ENCODE measurements at places on chromosomes 6 and 20. TPM values are rescaled to one million over a fixed set of nuclear protein-coding genes. Genes with fewer than 3 reads are reported as not detected.

GRCh38 chr6:148701375-148701774 is 45.5 kb upstream of the UST start:
- H3K36me3 ChIP-seq, result no peaks in the 10 kb centered on the region
- no peaks in the 10 kb centered on the region for H3K27me3 ChIP-seq
- no peaks in the 10 kb centered on the region for H3K4me1 ChIP-seq

GRCh38 chr20:63448031-63448430 is 24.4 kb downstream of the KCNQ2 start:
- H3K36me3 ChIP-seq, result no peaks in the 10 kb centered on the region
- H3K27ac ChIP-seq, result no peak overlapping the region
- no peak for DNase-seq
- no peaks in the 10 kb centered on the region for H3K27me3 ChIP-seq
- no peaks in the 10 kb centered on the region for H3K4me1 ChIP-seq

GRCh38 chr20:23881371-23881770 is 1.8 kb upstream of the CST5 start:
- H3K4me1 ChIP-seq, result no peaks in the 10 kb centered on the region
- H3K4me3 ChIP-seq, result no peak overlapping the region
- H3K27me3 ChIP-seq, result no peaks in the 10 kb centered on the region
- no peaks in the 10 kb centered on the region for H3K36me3 ChIP-seq
- no peak overlapping the region for H3K27ac ChIP-seq

- no peak overlapping the region for H3K4me3 ChIP-seq
- H3K4me1 ChIP-seq, result peaks cover 26% of the 10 kb centered on the region
- DNase-seq, result no peak
- peak overlapping the region; percentile 85 for H3K27ac ChIP-seq
- no peaks in the 10 kb centered on the region for H3K36me3 ChIP-seq
Measured at GRCh38 chr6:108591040-108591816, 30.5 kb downstream of the FOXO3 start.

GRCh38 chr6:35206346-35206745 is 7.4 kb upstream of the SCUBE3 start:
- no peaks in the 10 kb centered on the region for H3K27me3 ChIP-seq
- no peak for DNase-seq
- H3K4me1 ChIP-seq, result no peaks in the 10 kb centered on the region
- no peak overlapping the region for H3K4me3 ChIP-seq
- no peak overlapping the region for H3K27ac ChIP-seq

DNA sequence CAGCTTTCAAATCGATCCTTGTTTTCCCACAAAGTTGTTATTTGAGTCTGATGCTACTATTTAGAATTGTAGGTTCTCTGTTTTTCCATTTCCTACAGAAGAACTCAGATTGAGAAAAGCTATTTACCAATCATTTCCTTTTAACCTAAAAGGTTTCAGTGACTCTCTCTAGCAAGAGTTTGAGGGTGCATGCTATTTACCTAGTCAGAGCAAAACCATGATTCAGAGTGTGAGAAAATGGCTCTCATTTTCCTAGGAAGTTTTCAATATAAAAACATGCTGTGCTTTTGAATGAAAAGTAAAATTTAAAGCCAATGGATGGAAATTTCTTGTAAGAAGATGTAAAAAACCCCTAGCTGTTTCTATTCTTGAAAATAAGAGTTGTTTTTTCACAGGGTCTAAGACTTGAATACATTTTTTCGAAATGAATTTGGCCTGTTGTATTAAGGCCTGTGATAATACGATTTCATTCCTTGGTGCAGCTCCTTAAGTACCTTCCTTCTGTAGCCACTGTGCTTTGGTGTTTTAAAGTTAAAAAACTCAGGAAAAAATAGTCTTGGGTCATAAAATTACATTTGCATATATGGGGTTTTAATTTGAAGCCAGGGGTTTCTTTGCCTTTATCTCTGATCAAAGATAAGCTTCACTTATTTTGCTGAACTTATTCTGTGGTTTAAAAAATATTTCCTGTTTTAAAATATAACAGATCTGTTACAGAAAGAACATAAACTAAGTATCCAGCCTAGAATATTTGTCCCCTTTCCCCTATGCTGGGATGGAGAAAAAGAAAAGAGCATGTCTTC is 18.0 kb upstream of the RSPH3 start:
- H3K4me3 ChIP-seq, result no peak overlapping the region
- no peaks in the 10 kb centered on the region for H3K4me1 ChIP-seq
- H3K27ac ChIP-seq, result no peak overlapping the region

DNA sequence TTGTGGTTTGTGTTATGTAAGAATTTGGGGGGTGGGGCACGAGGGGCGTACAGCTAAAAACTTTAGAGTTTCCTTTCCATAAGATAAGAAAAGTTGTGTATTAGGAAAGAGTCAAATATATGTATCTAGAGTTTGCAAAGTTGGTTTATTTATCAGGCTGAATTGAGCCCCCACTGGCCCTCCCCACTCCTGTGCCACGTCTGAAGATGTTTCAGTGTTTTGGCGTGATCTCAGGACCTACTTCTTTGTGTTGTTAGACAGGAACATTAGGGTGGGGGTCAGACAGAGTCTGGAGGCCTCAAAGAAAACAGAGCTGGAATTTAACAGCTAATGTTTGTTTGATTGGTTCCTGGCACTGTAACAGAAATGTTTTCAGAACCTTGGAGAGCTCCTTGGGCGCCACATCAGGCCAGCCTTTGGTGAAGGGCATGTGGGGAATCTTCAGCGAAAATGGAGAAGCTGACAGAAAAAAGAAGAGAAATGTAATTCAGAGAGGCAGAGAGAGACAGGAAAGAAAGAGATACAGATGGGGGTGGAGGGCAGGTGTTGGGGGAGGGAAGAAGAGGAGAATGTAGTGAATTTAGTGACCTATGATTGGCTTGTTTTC is 674 bp downstream of the NRSN1 start:
- H3K27me3 ChIP-seq, result no peaks in the 10 kb centered on the region
- H3K4me1 ChIP-seq, result no peaks in the 10 kb centered on the region
- peak; percentile 33 for DNase-seq
- H3K4me3 ChIP-seq, result no peak overlapping the region
- no peaks in the 10 kb centered on the region for H3K36me3 ChIP-seq
- no peak overlapping the region for H3K27ac ChIP-seq

DNA sequence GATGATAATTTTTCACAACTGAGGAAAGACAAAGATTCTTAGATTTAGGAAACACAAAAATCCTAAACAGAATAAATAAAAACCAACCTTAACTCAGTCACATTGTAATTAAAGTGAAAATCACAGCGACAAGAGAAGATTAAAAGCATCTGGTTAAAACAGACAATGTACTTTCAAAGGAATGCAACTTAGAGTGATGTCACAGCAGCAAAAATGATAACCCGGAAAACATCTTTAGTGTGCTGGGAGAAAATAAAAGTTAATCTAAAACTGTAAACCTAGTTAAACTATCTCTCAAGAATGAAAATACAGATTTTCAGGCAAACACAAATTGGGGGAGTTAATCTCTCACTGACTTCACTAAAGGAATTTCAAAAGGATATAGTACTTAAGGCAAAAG is 76.8 kb upstream of the OGFRL1 start:
- H3K27ac ChIP-seq, result no peak overlapping the region
- H3K27me3 ChIP-seq, result no peaks in the 10 kb centered on the region
- H3K4me3 ChIP-seq, result no peak overlapping the region

PLEKHG1 gene
- polyA plus RNA-seq, result 2.1 TPM

LY6G5B gene
- polyA plus RNA-seq, result 4.2 TPM

WFDC12 gene
- not detected for polyA plus RNA-seq

GRCh38 chr20:60372822-60373221 is 414.6 kb downstream of the CDH26 start:
- no peak for DNase-seq
- no peaks in the 10 kb centered on the region for H3K4me1 ChIP-seq
- H3K27me3 ChIP-seq, result no peaks in the 10 kb centered on the region
- H3K36me3 ChIP-seq, result no peaks in the 10 kb centered on the region
- H3K4me3 ChIP-seq, result no peak overlapping the region

- H3K36me3 ChIP-seq, result peaks cover 88% of the 10 kb centered on the region
- peaks cover 9% of the 10 kb centered on the region for H3K4me1 ChIP-seq
- no peak overlapping the region for H3K4me3 ChIP-seq
- no peak overlapping the region for H3K27ac ChIP-seq
- H3K27me3 ChIP-seq, result no peaks in the 10 kb centered on the region
Measured at GRCh38 chr6:31966506-31966905, 5.4 kb downstream of the DXO start.

DNA sequence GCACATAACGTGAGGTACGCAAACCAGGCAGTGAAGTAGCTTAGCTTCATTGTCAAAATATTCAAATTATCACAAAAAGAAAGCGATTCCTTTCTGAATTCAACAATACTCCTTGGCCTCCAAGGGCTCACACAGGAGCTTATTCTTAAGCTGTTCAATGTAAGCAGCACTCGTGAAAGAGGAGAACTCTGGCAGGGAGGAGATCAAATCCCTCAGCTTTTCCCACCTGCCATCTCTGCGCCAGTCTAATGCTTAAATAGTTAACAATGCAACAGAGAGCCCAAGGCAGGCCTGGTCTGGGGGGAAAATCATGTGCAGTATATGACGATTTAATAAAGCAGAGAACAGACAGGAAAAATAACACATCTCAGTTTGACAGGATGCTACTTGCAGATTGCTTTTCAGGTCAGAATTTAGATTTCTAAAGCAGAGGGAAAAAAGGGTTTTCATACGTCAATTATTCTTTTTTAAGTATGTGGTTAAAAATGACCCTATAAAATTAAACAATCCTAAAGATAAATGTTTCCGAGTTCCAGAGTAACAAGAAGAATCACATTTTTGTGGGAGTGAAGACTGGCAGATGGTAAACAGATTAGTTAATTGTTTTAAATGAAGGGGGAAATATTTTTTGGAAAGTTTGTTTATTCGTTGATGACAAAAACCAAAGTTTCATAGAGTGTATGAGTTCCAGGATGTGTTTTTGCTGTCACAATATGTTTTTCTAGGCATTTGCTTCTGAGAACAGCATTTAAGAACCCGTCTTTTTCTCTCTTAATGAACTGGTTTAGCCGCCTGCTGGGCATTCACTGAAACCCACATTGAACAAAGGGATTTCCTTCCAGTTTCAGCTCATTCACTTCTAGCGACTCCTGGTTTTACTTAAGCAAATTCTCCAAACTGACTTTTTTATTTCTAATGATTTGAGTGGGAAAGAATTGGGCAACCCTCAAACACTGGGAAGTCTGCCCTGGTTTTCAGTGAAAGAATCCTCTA is 45.9 kb downstream of the PLAGL1 start:
- H3K27me3 ChIP-seq, result no peaks in the 10 kb centered on the region
- no peaks in the 10 kb centered on the region for H3K36me3 ChIP-seq
- no peak overlapping the region for H3K27ac ChIP-seq

GRCh38 chr6:158399040-158399700 is 86.9 kb downstream of the TULP4 start:
- no peak for DNase-seq
- H3K4me1 ChIP-seq, result no peaks in the 10 kb centered on the region

DNA sequence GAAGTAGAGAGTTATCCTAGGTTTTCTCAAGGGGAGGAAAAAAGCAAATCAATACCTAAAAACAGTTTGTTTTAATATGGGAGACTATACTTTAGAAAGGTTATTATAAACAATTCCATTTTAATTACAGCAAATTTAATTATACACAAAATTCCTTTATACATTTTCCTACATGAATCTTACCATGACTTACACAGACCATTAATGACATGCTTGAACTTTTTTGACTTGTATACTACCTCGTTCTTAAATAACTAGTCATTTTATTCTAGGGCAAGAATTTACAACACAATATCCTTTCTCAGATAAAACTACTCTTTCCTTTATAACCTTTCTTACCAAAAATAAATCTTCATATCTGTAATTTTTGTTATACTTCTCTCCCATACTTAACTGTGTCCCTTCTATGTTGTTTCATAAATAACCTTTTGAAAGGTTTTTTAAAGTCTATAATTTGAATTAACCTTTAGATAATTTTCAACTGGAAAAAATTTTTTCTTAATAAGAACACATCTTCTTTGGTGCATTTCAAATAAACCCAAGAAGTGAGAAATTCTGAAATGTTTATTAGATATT is 729.4 kb downstream of the TENT5A start:
- no peaks in the 10 kb centered on the region for H3K36me3 ChIP-seq
- H3K27ac ChIP-seq, result no peak overlapping the region
- peak overlapping the region; percentile 2 for H3K4me3 ChIP-seq
- H3K27me3 ChIP-seq, result no peaks in the 10 kb centered on the region

DNA sequence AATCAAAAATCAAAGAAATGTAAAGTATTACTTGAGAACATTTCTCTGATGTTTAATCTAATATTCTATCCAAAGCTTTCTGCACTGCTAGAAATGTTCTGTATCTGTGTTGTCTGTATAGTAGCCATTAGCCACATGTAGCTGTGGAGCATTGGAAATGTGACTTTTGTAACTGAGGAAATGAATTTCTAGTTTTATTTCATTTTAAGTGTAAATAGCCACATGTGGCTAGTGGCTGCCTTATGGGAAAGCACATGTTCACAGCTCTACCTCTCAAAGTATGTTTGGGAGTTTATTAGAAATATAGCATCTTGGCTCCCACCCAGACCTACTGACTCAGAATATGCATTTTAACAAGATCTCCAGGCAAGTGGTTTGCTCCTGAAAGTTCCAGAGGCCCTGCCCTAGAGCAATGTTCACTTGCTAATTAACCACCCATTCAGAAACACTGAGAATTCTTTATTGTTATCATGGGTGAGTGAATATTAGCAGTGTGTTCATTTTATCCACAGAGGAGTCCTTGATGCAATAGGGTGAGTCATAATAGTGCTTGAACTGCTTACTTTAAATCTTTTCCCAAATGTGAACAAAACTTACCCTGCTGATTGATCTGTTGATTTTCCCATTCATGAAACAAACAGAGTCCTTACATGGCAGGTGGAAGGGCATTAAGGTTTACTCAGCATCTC is 282.7 kb downstream of the PLCB1 start:
- H3K27me3 ChIP-seq, result no peaks in the 10 kb centered on the region
- H3K4me1 ChIP-seq, result peaks cover 6% of the 10 kb centered on the region
- no peak overlapping the region for H3K4me3 ChIP-seq
- DNase-seq, result no peak
- H3K36me3 ChIP-seq, result no peaks in the 10 kb centered on the region
- H3K27ac ChIP-seq, result no peak overlapping the region

- no peaks in the 10 kb centered on the region for H3K27me3 ChIP-seq
- H3K36me3 ChIP-seq, result peaks cover 3% of the 10 kb centered on the region
- no peak overlapping the region for H3K4me3 ChIP-seq
- no peaks in the 10 kb centered on the region for H3K4me1 ChIP-seq
- no peak for DNase-seq
- no peak overlapping the region for H3K27ac ChIP-seq
Measured at GRCh38 chr20:50886184-50886790, 45.0 kb downstream of the ADNP start.

DNA sequence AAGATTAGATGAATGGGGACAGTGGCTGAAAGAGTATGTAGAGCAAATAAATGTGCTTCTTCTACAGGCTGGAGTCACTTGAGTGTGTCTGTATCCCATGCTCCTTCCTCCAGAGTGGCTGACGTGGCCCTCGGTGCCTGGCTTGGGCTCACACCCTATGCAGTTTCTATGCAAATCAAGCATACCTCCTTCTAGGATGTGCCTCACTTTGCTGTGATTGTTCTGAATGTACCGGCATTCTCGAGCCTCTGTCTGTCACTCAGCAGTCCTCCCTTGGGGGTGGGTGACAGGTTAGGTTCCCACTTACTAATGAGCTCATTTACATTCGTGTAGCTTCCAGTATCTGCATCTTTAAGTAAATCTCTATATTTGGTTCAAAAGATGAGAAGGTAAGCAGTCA is 55.1 kb upstream of the HDDC2 start:
- no peaks in the 10 kb centered on the region for H3K36me3 ChIP-seq
- H3K27me3 ChIP-seq, result no peaks in the 10 kb centered on the region
- DNase-seq, result no peak
- no peak overlapping the region for H3K4me3 ChIP-seq
- no peak overlapping the region for H3K27ac ChIP-seq

LY86 gene
- polyA plus RNA-seq, result 4.6 TPM

PPP1R14C gene
- 0.32 TPM for polyA plus RNA-seq

PTCRA gene
- polyA plus RNA-seq, result not detected

OR2H1 gene
- polyA plus RNA-seq, result not detected

TRAPPC3L gene
- 0.10 TPM for polyA plus RNA-seq
